Activated CD4-positive, alpha-beta T cell treated with anti-CD3 and anti-CD28 coated beads for 1 hour (primary cell): ENCODE measurements at places on chromosomes 4 and X.

DNA sequence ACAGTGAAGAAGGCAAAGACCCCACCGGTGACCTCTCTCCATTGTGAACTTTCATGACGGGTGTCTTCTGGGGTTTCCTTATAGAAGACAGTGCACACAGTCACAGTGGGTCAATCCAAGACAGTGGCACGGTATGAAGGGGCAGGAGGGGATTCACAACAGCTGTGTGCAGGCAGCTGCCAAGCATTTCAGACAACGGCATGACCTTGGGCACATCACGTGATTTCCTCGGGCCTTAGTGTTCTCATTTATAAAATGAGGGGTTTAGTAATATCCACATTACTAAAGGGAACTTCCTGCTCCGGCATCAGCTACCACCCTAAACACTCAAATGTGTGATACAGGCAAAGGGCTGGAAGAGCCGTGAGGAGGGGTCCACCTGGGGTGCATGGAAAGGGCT lies 42.9 kb downstream of the RBM47 start:
- no peak for DNase-seq

- no peak for DNase-seq
Observed at GRCh38 chr4:160450876-160451275, 1348.0 kb downstream of the RAPGEF2 start.

GRCh38 chr4:26782168-26782829 lies 78.3 kb upstream of the STIM2 start:
- no peak for DNase-seq

GRCh38 chr4:94714365-94715160 lies 43.2 kb upstream of the BMPR1B start:
- no peak for DNase-seq

- no peak for DNase-seq
Observed at GRCh38 chr4:152193059-152193458, 342.8 kb downstream of the FBXW7 start.

DNA sequence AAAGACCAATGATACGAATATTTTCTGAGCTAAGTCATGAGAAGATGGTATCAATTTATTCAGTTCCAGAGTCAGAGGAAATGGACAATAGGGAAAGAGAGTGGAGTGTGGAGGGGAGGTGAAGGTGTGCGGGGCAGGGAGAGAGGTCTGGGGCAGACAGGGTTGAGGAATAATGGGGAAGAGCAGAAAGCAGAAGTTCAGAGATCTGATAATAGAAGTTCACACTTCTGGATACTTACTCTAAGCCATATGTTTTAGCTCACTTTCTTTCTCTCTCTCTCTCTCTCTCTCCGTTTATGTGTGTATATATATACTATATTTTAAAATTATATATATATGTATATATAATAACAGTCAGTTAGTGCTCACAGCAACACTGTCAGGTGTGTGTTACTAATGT lies 40.4 kb downstream of the FOXR2 start:
- no peak for DNase-seq

GRCh38 chr4:40662962-40663604 lies 33.4 kb upstream of the RBM47 start:
- DNase-seq, result no peak

DNA sequence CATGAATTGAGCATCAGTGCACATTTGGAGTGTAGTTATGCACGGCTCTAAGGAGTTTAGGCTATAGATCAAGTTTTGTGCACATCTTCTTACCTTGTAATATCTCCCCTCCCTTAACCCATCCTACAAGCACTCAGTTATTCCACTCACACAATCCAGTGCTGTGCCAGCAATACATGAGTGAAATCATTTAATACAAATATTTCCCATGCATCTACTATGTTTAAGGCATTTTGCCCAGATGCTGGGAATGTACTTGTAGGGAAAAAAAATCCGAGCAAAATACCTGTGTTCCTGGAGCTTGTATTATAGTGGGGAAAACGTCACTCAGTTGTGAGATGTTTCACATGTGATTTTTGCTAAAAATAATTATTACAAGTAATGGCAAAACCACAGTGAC lies 191.6 kb upstream of the LDB2 start:
- DNase-seq, result no peak

- no peak for DNase-seq
Observed at GRCh38 chr4:103050736-103051436, 25.7 kb downstream of the SLC9B2 start.

GRCh38 chr4:41141900-41142299 lies 72.4 kb downstream of the APBB2 start:
- no peak for DNase-seq

GRCh38 chr4:159401791-159402380 lies 299.0 kb downstream of the RAPGEF2 start:
- no peak for DNase-seq

GRCh38 chr4:105765690-105766407 lies 57.3 kb downstream of the GSTCD start:
- DNase-seq, result no peak

GRCh38 chrX:121336831-121337421 lies 289.5 kb downstream of the GLUD2 start:
- no peak for DNase-seq

GRCh38 chr4:94995684-94996394 lies 238.1 kb downstream of the BMPR1B start:
- no peak for DNase-seq

DNA sequence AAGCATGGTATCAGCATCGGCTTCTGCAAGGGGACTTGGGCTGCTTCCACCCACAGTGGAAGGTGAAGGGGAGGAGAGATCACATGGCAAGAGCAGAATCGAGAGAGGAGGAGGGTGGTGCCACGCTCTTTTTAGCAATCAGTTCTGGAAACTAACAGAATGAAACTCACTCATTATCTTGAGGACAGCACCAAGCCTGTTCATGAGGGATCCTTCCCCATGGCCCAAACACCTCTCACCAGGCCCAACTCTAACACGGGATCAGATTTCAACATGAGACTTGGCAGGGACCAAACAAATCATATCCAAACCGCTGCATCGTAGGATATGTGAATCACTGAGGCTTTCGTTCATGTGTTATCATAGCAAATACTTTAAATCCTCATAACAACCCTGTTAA lies 125.5 kb downstream of the GPC3 start:
- DNase-seq, result no peak

GRCh38 chrX:38365954-38366353 lies 13.6 kb downstream of the OTC start:
- no peak for DNase-seq

GRCh38 chr4:7397206-7398103 lies 37.3 kb downstream of the PSAPL1 start:
- DNase-seq, result peak; percentile 6

DNA sequence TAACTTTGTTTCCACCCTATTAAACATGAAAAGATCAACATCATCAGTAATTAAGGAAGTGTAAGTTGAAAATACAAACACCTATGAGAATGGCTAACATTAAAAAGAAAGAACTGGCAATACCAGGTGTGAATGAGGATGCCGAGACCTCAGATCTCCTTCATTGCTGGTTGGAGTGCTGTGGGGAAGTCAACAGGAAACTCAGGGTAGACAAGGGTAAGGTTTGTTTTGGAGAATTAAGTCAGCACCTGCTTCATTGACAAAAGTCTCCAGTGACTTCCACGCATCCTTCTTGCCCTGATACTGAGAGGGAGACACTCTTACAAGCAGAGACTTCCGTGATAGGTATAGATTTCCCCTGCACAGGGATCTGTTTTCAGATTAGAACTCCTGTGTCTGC lies 106.1 kb downstream of the IRF2 start:
- DNase-seq, result no peak

DNA sequence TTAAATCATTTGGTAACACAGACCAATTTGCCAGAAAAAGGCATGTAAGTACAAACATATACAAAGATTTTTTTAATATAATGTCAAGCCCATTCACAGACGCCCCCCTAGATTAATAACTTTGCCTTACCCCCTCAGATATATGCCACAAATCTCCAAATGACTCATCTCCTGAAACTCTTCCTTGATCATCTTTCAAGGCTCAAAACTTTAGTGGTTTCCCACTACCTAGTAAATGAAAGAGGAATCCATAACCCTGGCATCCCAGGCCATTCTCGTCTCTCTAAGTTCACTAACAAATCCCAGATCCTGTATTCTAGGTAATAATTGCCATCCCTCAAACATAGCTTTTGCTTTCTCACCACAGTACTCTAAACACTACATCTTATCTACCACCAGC lies 61.9 kb downstream of the PRSS12 start:
- DNase-seq, result no peak

DNA sequence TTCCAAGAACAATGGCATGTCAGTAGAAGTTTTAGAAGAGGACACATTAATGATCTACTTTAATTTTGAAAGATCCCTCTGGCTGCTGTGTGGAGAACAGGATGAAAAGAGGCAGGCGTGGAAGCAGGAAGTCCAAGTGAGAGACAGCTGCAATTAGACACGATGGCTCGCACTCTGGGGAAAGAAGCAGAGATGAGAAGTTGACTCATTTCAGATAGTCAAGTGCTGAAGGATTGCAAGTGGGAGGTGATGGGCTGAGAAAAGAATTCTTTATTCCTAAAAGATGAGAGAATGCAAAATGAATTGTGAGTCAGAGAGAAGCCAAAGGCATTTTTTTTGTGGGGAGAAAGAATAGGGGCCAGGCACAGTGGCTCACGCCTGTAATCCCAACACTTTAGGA lies 16.5 kb downstream of the RXFP1 start:
- DNase-seq, result no peak

DNA sequence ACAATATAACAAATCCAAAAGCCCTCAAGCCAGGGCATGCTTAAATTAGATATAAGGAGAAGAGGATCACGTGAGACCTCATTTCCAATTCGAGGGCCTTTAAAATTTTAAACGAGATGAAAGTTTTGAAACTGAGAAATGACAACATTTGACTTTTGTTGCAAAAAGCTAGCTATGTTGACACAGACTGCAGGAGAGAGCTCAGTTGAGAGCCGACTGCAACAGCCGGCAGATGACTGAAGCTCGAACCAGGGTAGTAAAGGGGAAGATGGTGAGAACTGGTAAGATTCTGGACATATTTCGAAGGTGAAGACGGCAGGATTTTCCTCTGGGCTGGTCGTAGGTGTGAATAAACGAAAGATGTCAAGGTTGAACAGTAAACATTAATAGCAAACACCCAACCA lies 773 bp downstream of the PRMT9 start:
- no peak for DNase-seq

DNA sequence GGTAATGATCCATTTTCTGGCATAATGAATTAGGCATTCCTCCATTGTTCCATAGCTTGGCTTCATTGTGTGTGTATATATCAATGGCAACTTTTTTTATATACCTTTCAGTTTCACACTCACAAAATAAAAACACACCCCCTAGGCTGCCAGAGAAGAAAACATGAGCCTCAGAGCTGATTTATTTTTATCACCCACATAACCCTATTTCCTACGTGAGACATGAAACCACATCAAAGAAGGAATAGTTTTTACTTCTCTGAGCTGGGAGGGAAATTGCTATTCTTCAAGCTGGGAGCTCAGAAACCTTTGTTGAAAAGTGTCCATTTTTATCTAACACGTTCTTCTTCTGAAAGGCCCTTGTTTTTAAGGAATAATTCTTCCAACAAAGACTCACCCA lies 126.7 kb upstream of the RAI2 start:
- DNase-seq, result no peak

DNA sequence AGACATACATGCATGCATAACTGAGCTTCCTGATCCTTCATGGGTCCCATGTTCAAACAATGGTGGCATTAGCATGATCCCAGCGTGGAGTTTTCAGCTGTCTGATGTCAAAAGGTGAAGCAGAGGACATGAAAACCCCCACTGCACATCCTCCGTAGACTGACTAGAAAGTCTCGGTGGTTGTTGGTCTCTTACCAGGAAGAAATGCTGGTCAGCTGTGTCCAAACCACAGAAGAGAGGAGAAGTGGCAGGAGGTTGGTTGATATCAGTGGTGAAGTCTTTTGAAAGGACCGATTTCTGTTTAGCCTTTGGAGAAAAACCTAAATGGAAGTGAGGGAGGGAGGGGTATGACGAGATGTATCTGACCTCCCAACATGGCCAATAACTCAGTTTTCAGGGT lies 201.9 kb downstream of the SPATA18 start:
- DNase-seq, result no peak

- DNase-seq, result no peak
Observed at GRCh38 chr4:106291678-106292077, 24.3 kb downstream of the TBCK start.

GRCh38 chr4:126221717-126222340 lies 907.1 kb downstream of the FAT4 start:
- DNase-seq, result no peak

DNA sequence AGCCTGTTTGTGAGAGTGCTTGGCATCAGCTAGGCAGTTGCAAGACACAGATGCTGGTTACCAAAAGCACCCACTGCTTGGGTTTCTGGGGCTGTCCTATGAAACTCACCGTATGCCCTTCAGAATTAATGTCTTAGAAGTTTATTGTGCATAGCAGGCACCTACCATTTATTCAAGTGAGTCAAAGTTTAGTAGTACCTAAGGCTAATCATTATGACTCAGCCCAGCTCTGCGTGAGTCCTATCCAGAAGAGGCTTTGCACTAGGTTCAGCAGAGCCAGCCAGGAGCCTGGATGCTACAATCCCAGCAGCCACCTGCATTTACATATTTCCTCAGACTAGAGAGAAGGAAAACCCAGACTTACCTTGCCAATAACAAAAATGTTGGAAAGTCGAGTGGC lies 4.2 kb downstream of the RPS4X start:
- no peak for DNase-seq

DNA sequence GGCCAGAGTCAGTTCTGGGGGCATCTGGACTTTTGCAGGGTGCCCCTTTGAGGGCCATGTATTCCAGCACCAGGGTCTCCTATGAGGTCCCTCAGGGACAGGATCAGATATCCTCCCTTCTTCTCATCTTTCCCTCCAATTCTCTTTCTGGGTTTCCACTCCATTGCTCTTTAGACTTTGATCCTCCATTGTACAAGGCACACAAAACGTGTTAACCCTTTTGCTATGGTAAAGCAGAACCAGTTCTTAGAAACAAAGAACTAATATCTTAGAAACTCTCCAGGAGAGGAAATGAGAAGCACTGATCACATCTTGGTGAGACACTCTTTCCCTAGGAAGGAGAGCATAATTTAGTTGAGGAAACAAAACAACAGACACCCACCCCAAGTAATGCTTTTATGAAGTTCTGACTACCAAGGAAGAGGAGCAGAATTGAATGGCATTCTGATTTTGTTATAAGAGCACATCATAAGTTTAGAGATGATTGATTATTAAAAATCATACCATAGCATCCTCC lies 200.7 kb upstream of the NPY2R start:
- no peak for DNase-seq

- DNase-seq, result no peak
Observed at GRCh38 chr4:184147858-184148737, 69.6 kb downstream of the ENPP6 start.

- DNase-seq, result no peak
Observed at GRCh38 chr4:143575331-143575730, 61.8 kb downstream of the SMARCA5 start.

- DNase-seq, result no peak
Observed at GRCh38 chr4:176611381-176611780, 181.3 kb downstream of the VEGFC start.

DNA sequence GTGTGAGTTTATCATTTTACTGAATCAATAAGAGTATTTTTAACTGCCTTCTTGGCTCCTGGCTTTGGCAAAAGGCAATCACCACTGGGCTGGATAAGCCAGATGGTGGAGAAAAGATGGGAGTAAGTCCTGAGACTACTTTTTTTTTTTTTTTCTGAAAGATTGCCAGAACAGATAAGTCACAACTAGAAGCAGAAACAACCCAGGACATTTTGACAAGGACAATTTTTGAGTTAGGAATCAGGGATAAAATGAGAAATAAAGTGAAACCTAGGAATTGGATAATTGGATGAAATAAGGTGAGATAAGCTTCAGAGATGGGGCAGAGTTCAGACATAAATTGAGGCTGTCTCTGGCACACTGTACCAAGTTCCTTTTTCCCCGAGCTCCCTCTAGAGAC lies 471.0 kb downstream of the KLHL13 start:
- DNase-seq, result no peak

GRCh38 chrX:994780-995179 lies 217.7 kb downstream of the CRLF2 start:
- no peak for DNase-seq
